ENCODE measurements at places on chromosomes 1 and 21.

GRCh38 chr1:206469933-206470691 is at the start of gene IKBKE:
Gene IKBKE, plus strand, starts transcription at chr1:206470476. Its CDS starts 2,752 bp downstream, at chr1:206473228.
- peak; percentile 75 for DNase-seq

- no peak for DNase-seq
These were observed 29.8 kb downstream of the SLC2A1 start for GRCh38 chr1:42928859-42929258.

GRCh38 chr1:248787430-248787829 is 31.9 kb upstream of the LYPD8 start:
- no peak for DNase-seq

DNA sequence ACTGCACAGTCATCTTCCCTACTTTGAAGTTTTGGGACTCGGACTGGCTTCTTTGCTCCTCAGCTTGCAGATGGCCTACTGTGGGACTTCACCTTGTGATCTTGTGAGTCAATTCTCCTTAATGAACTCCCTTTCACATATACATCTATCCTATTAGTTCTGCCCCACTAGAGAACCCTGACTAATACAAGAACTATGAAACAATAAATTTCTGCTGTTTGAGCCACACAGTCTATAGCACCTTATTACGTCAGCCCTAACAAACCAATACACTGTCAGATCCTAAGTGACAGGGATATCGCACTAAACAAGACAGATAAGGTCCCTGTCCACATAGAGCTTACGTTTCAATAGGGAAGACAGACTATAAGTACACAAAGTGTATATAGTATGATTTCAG is 120.1 kb downstream of the PLPP3 start:
- no peak for DNase-seq

DNA sequence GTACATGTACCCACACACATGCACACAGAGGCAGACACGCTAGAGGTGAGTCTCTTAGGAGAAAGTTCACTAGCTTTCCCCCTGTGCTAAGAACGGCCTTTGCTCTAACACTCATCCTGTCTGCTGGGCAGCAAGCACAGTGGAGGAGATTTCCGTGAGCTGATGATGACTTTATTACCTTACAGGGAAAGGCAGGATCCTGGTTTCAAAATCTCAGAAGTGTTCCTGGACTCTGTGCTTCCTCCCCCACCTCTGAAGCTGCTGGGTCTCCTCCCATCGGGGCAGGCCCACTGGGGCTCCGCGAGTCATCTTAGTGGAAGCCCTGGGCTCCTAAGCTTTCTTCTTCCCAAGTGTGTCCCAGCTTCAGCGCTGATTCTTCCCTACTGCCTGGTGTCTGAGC is 2.7 kb downstream of the FAM3B start:
- no peak for DNase-seq

DNA sequence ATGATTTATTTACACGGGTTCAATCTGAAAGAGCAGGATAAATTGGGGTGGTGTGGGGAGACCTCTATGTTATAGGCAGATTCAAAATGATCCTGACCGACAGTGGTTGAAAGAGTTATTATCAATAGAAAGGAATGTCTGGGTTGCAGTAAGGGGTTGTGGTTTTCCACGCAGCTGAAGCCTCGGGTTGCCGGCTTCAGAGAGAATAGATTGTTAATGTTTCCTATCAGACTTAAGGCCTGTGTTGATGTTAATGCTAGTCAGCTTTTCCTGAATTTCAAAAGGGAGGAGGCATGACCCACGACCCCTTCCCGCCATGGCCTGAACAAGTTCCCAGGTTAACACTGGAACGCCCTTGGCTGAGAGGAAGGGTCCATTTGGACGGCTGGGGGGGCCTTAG is 2.2 kb upstream of the UBE2J2 start:
- DNase-seq: no peak

- no peak for DNase-seq
These were observed 89.2 kb downstream of the GPR88 start for GRCh38 chr1:100627054-100627716.

DNA sequence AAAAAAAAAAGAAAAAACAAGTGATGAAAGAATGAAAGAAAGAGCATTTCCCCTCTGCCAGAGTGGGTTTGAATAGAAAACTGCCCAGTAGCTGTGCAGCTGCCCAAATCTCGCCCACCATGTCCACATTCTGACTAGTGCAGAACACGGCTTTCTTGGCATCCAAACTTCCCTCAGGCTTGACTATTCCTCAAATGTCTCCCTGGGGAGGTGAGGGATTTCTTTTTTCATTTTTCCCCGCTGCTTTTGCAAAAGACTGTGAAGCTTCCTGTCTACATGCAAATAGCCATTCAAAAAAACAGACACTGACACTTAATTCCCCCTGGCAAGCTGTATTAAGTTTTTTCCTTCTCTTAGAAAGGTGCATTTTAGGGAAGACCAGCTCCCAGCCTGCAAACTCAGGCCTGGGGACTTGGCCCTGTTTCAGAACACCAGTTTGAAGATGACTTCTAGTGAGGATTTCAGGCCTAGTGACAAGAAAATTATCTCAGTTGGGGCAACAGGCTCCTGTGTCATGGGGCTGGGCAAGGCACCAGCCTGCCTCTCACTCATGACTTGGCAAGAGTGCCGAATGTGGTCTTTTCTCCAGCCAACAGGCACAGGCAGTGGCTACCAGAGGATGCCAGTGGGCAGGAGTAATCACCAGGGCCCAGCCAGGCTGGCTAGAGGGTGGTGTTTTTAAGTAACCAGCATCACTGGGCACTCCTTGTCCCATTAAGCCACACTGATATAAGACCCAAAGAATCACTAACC is 178.1 kb upstream of the NFIA start:
- DNase-seq: no peak

- no peak for DNase-seq
These were observed 37.5 kb downstream of the CAMTA1 start for GRCh38 chr1:6822530-6823359.

- no peak for DNase-seq
These were observed 173.3 kb downstream of the PTPRU start for GRCh38 chr1:29409616-29410015.

GRCh38 chr21:44352253-44352860 is 1.1 kb upstream of the TRPM2 start:
- DNase-seq: no peak

DNA sequence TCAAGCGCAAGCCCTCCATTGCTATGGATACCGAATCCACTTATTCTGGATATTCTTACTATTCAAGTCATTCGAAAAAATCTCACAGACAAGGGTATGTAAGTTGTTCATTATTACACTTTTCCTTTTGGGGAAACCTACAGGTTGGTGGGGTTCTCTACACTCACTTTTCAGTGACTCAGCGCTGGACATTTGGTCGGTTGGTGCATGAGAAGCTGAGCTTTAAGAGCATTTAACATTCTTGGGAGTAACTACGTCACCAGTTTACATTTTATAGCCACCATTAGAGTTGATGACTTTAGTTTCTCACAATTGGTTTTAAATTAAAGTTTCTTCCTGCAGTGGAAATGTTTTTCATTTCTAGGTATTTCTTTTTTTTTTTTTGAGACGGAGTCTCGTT is 9.6 kb downstream of the VANGL1 start:
- DNase-seq: no peak

- DNase-seq: no peak
These were observed 120.6 kb downstream of the PTBP2 start for GRCh38 chr1:96842215-96842614.

- no peak for DNase-seq
These were observed 55.2 kb downstream of the COL6A1 start for GRCh38 chr21:46036696-46037330.

GRCh38 chr1:30572192-30572591 is 151.2 kb downstream of the MATN1 start:
- no peak for DNase-seq

GRCh38 chr1:46461017-46461808 is 28.4 kb upstream of the DMBX1 start:
- DNase-seq: no peak

GRCh38 chr1:233662575-233663304 is 48.8 kb downstream of the KCNK1 start:
- DNase-seq: no peak

DNA sequence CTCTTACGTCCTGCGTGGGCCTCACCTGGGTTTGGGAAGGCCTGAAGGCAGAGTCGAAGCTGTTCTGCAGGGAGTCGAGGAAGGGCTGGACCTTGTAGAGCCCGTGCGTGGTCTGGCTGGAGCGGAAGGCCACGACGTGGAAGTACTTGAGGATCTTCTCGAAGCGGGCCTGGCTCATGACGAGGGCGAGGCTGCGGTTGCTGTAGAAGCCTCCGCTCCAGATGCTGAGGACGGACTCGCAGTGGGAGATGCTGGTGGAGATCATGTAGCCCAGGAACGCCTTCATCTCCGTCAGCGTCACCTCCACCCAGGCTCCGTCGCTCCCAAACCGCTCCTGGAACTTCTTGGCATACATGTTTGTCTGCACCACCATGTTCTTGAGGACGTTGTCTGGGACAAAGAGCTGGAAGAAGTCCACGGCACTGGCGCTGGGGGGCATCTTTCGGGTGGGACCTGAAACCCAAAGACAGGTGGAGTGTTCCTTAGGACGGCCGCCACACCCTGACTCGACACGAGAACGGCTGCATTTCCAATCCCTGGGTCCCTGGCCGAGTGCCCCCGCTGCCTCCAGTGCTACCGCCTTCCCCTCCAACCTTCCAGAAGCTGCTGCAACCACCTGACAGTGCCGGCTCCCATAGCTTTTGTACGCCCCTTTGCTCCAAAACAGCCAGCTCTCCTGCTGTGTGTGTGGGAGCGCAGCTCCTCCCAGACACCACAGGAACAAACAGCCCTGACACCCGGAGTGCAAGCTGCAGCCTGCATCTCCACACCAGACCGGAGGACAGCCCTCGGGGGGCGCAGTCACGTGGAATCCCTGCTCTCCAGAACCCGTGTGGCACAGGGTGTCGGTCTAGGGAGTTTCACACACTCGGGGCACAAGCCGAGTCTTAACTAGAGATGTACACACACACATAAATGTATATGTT is 69.0 kb downstream of the PGBD5 start:
- no peak for DNase-seq

DNA sequence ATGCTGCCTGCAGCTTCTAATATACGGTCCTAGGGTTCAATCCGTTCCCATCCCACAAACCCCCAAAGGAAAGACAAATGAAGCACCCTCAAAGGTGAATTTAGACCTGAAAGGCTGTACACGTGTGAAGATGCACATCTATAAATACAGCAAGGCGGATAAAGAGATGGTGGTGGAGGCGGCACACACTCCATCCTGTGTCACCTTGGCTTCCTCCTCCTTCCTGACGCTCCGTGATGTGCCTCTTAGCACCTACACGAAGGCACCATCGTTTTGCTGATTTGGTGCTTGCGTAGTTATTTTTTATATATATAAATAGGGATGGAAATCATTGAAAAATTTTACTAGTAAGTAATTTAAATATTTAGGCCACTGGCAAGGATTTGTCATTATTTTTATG is 359.4 kb downstream of the NPHP4 start:
- no peak for DNase-seq

DNA sequence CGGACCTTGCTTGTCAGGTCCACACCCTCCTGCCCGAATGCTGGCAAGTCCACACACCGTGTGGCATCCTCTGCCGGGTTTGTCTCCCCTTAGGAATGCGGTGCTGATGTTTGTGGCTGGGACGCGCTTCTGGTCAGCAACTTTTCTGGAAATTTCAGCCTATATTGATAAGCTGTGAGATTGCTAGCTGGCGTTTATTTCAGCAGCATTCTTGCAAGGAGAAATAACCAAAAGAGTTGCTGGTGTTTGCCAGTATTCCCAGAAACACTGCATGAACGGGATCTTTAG is 601 bp downstream of the CEPT1 start:
- no peak for DNase-seq

- no peak for DNase-seq
These were observed 44.1 kb upstream of the RAB4A start for GRCh38 chr1:229226796-229227195.

DNA sequence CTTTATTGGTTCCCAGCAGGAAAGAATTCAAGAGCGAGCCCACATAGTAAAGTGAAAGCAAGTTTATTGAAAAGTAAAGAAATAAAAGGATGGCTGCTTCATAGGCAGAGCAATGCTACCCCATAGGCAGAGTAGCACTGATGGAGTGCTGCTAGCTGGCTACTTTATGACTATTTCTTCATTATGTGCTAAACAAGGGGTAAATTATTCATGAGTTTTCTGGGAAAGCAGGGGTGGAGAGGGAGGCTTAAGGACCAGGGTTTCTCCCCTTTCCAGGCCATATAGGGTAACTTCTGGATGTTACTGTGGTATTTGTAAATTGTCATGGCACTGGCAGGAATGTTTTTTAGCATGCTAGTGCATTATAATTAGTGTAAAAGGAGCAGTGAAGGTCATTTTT is 1271.4 kb downstream of the KCNT2 start:
- DNase-seq: no peak

GRCh38 chr1:184152434-184152898 is 100.9 kb downstream of the TSEN15 start:
- DNase-seq: peak; percentile 3

GRCh38 chr1:198929111-198929604 is 290.3 kb downstream of the PTPRC start:
- no peak for DNase-seq

DNA sequence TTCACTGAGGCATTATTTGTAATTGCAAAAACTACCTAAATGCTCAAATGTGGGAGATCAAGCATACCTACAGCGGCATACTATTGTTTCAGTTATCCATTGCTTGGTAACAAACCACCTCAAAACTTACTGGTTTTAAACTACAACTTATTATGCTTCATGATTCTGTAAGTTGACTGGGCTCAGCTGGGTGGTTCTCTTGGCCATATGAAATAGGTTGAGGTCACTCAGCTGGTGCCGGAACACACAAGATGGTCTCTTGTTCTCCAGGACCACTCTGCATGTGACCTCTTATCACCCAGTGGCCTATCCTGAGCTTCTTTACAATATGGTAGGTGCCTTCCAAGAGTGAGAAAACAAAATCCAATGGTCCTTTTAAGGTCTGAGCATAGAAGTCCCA is 195.4 kb upstream of the FGGY start:
- DNase-seq: no peak

DNA sequence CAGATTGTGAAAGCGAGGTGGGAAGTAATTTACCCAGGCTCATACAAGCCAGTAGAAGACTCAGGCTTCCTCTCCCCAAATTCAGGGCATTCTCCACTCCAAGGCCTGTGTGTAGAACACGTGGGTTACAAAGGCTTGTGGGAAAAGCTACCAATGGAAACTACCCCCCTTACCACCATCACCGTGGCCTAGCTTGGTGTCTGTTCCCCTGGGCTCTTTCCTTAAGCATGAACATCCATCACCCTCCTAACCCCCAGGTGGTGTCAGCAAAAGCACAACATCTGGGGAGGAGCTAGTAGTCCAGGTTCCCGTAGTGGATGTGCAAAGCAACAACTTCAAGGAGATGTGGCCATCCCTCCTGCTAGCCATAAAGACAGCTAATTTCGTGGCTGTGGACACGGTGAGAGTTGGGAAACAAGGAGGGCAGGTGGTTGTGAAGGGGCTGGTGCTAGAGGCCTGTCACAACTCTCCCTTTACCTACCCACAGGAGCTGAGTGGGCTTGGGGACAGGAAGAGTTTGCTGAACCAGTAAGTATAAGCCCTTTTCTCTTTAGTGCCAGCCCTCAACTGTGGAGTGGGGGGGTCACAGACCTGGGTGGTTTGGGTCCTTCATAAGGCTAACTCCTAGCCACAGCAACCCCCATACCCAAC is 701 bp upstream of the MUTYH start:
- no peak for DNase-seq

GRCh38 chr1:207648334-207649209 is 3.6 kb downstream of the CR1L start:
- DNase-seq: no peak

All from natural killer cell (primary cell).